ENCODE measurements at places on chromosomes 11 and 22. TPM values are rescaled to one million over a fixed set of nuclear protein-coding genes. Genes with fewer than 3 reads are reported as not detected.

DNA sequence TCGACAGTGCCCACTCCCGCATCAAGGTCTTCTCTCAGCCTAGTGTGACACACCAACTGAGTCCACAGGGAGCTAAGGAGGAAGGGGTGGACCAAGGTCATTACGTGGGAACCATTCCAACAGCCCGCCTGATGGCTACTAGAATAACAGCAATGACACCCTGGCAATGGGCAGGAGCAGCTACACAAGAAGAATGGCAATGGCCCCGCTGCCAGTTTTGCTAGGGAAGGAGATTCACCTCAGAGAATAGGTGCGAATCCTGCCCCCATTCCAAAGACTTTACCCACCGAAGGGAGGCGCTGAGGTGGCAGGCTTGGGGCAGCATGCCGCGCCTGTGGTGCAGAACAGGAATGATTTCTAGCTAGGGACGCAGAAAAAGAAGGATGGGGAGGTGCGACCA, 9.1 kb downstream of the WT1 start:
- no peak for DNase-seq

DNA sequence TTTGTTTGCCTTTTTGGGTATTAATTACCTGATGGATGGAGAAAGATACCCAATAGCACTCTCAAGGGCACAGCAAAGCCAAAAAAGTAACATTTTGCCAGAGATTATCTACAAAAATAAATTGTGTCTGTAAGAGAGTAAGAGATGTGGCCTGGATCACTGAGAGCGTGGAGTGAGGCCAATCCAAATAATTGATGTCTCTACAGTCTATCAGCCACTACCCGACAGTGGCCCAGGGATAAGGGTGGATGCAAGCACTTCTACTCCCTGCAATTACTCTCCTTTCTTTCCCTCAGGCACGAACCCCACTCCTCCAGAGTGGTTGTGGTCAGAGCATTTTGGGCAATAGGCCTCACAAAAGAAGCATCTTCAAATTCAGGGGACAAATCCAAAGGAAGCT, 92.3 kb upstream of the ZC3H12C start:
- no peak for DNase-seq

Gene TSGA10IP
- not detected for polyA plus RNA-seq

Gene PLAAT2
- 0.14 TPM for polyA plus RNA-seq

Gene HPX
- 0.35 TPM for polyA plus RNA-seq

DNA sequence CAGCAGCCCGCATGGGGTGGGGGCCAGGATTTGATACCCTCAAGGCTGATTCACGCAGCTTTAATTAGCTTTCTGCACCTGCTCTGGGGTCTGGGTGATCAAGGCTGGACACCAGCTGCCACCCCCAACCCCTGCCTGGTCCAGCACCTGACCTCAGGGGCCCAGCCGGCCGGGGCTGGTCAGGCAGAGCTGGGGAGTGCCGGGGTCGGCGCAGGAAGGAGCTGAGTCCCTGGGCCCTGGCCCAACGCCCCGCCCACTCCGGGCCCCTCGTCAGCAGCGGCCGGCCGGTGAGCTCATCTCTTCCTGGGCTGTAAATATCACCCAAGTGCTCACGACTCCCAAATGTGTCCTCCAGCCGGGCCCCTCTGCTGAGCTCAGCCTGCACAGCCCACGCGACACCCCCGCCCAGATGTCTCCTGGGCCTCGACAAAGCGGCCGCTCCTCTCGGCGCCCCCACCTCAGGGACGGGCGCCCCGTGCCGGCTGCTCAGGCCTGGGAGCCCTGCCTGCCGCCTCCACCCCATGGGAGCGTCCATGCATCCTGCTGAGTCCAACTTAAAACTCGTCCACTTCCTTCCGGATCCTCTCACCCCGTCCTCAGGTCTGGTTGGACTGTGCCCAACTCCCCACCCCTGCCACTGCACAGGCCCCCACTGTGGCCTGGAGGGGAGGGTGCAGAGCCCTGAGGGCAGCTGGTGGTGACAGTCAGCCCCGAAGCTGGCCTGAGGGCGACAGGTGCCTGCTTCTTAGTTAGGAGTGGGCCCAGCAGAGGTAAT, 29.0 kb downstream of the RTN4R start:
- no peak for DNase-seq

DNA sequence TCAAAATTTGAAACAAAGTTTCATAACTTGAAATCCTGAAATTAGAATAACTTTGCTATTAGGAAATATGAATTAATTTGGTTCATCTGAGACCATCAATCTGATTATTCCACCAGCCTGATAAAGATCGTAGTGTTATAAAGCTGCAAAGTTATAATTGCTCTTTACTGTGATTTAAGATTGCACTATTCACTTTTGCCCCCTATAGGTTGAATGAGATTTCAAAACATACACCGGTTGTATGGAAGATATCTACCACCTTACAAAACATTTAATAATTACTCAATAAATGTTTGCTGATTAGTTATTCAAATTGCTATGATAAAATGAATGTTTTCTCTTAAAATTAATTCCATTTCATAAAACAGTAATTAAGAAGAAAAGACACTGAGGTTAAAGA, 26.1 kb downstream of the APIP start:
- DNase-seq = peak; percentile 14

Gene PGA4
- not detected for polyA plus RNA-seq

Gene RGL4
- polyA plus RNA-seq = not detected

GRCh38 chr11:16774936-16775613, 36.6 kb downstream of the C11orf58 start:
- no peak for DNase-seq

GRCh38 chr11:116563028-116563711, 209.6 kb downstream of the BUD13 start:
- peak; percentile 20 for DNase-seq

DNA sequence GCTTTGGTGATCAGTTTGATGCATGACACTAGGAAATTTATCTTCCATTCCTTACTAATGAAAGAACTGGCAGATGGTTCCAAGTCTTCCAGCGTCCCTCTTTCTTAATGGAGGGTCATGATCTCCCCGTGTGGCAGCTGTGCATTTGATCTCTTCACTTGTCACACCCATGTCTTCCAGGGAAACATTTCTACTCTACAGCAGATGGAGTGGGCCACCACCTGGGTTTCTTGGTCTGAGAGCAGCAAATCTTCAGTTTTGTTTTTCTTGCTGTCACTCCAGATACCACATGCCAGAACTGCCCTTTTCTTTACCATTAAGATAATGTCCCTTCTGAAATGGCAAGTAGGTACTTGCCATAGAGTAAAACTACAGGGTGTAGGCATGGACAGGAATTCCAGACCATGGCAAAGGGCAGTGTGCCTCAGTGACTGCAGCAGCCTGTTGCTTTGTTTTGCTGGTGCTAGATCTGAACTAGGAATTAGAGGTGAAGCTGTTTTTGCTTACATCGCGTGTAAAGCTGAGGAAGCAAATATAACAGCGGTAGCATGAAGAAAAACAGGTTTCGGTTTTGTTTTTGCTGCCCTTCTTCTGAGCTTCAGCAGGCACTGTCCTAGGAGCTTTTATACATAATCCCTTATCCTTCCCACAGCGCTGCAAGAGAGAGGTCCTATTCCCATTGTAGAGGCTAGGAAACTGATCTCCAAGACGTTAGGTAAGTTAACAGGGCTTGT, 20.7 kb upstream of the C11orf96 start:
- no peak for DNase-seq

Gene GAL
- 8.6 TPM for polyA plus RNA-seq

Gene RBMXL2
- polyA plus RNA-seq = not detected

Gene POU2AF3
- 0.63 TPM for polyA plus RNA-seq

GRCh38 chr11:126146454-126147192, 64.8 kb downstream of the RPUSD4 start:
- no peak for DNase-seq

DNA sequence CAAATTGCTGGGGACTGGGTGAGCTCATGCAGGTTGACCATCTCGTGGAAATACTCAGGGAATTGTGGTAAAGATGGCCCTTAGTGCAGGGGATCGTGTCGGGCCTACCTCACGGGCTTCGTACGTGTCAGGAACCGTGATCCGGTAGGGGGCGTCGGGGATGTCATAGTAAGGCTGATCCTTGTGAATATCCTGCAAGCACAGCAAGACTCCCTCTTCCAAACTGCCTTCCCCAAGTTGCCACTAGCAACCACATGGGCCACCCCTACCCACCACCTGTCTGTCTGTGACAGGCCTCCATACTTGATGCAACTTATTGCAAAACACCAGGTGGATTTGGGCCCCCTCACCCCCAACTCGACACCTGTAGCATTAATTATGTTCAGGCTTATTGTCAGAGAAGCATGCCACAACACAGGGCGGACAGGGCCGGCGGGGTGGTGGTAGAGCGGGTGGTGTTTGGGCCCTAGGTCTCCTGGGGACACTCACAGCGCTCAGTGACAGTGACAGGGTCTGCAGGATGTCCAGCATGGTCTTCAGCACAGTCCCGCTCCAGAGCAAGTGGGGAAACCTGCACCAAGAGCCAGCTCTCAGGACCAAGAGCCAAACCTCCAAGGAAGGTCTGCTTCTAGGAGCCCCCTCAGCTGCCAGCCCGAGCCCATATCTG, 22.6 kb upstream of the SERPIND1 start:
- DNase-seq = no peak

GRCh38 chr11:9077164-9077563, 14.2 kb downstream of the SCUBE2 start:
- no peak for DNase-seq

Gene CCDC188
- polyA plus RNA-seq = not detected

Gene MUC5AC
- 0.18 TPM for polyA plus RNA-seq

Gene POU2AF1
- polyA plus RNA-seq = not detected

DNA sequence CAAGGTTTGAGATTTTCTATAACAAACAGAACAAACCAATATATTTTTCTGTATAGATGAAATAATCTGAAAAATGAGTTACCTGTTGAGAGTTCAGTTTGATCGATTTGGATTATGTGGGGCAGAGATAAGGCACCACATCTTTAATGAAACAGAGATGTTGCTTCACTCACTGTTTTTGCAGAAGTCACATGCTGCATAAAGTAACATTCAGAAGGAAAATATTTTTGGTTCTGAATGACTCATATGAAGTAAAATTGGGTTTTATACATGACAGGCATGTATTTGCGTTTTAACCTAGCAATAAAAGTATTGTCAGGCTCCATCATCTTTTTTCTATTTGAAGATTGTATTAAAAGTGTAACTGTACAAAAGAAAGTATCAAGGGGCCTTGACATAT, 77.8 kb downstream of the BBOX1 start:
- no peak for DNase-seq

- DNase-seq = no peak
Measured at GRCh38 chr11:100925935-100926334, 203.7 kb downstream of the PGR start.

DNA sequence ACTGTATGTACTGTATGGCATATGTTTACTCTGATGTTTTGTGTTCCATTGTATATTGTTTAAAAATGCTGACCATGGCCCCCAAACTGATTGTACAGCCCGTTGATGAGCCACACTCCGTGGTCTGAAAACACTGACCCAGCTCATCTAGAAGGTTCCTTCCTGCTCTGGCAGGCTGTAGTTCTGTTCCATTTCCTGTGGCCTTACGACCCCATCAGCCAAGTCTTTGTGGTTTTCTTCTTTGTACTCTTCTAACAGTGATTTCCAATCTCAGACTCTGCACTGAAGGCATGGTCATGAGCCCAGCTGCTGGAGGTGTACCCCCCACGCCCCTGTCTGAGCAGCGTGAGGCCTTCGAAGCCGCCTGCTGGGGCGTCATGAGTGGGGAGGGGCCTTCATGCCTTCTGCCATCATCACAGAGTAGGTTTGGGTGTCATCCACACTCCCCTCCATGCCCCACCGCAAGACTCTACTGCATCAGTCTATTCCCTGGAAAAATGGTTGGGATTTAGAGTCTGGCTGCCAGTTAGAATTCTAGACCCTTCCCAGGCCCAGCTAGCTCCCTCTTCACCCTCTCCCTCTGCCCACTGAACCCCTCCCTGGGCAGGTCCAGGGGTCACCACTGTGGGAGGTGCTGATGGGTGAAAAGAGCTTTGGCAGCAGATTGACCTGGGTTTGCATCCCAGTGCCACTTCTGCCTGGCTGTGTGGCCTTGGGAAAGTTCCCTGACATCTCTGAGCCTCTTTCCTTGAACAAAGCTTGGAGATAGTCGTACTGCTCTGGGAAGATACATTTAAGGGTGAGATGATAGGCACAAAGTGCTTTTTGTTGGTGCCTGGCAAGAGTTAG, 11.3 kb upstream of the C11orf96 start:
- DNase-seq = no peak

DNA sequence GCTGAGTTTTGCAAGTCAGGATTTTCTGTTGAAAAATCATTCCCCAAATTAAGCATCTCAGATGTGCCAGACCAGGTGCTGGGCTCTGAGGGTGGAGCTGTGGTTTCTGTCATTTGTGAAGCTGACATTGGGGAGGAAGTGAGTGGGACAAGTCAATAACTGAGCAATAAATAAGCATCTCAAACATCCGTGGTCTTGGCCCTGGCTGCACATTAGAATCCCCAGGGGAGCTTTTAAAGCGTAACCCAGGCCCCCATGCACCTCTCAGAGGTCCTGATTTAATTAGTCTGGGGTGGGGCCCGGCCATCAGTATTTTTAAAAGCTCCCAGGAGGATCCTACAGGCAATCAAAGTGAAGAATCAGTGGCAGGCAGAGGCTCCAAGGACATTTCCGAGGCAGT, 420.0 kb downstream of the MN1 start:
- no peak for DNase-seq

DNA sequence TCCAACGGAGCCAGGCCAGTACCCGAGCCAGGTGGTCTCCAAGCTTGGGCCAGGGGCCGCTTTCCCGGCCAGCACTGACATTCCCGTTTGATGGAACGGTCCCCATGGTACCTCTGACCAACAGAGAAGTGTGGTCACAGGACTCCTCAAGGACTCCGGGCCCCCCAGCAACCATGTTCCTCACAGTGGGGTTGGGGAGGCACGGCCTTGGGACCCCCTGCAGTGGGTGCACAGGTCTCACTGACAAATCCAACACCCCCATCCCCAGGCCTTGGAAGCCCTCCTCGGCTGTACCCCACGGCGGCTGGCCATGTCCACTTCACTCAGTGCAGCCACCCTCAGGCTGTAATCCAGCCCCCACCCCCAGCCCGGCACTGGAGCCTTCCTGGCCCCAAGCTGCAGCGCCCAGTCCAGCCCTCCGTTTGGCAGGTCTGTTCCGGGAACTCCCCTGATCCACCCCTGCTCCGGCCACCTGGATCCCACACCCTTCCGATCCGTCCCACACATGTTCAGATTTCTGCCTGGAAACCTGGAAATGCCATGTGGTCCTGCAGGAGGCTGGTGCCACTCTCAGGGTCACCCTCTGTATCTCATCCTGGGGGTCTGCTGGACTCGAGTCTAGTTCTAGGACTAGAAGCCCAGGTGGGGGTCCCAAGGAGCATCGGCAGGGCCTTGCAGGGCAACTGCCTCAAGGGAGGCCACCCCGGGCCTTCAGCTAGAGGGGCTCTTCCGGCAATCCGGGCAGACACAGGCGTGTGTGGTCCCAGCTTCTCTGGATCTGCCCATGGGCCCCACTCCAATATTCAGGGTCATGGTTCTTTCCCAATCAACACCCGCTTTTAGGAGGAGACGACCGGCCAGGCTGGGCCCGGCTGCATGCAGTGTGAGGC, 26.6 kb downstream of the TBX1 start:
- DNase-seq = no peak

DNA sequence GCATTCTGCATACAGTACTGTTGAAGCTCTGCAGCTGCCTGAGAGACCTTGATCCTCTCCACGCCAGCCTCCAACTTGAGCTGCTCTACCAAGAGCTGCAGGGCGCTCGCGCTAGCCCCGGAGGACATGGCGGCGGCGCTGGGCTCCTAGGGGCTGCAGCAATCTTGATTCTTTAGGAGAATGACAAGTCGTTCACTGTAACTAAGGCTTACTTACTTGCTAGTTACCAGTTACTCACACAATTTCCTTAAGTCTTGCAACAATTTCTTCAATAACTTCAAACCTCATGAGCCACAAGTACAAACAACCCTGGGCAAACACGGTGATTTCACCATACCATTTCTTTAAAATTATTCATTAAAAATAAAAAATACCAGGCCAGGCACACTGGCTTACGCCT, 21.9 kb downstream of the SBF2 start:
- no peak for DNase-seq

All from A549 (cell line).